ENCODE measurements at places on chromosomes 7 and 10.
A peak's percentile ranks its signal among the peaks of the same experiment; 100 is the strongest.

- no peak for DNase-seq
Observed at GRCh38 chr10:131621784-131622624, 278.8 kb upstream of the PPP2R2D start.

DNA sequence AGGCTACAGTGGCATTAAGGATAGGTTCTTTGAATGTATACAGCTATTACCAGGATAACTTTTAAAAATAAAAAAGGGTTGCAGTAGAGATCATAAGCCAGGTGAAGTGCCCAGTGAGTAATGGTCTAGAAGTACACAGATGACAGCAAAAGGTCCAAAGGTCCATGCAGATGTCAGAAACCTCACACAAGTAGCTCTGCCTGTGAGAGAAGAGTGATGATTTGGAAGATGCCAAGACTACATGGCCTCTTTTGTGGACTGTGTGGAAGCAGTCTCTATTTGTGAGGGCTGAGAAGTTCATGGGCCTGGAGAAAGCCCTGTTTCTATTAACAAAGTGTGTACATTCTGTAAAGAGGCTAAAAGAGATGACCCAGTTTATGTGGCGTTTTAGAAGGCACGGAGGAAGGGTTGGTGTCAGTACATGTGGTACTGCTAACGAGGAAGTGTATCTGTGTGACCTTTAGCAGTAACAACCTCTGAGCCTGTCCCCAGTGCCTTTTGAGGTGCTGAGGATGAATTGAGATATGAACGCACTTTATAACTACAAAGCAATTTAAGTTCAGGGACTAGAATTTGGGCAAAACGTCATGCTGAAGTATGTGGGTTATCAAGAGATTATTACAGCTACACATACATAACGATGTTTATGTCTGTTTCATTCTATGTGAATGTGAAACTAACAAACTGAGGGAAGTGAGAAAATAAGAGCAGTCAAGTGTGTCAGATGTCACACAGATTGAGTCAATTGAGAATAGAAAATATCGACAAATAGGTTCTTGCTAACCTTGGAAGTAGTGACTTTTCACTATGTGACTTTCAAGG is 7.6 kb downstream of the CYCS start:
- no peak for DNase-seq

GRCh38 chr10:93254180-93254853 is 180.6 kb downstream of the CYP26A1 start:
- DNase-seq, result no peak

DNA sequence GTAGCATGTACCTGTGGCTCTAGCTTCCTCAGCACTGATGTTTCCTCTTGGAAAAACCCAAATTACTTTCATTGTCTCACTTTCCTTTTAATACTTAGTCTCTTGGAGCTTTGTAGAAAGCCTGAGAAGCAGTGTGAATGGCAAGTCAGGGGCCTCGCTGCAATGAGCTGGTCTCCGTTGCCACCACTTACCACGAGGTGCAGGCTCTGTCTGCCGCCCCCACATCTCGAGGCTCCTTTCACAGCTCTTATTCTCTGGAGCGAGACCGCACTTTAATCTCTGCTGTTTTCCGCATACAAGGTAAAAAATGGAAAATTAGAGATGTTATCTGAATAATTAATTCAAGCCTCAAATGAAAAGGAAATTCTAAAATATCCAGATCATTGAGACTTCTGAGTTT is 186.2 kb downstream of the HECW1 start:
- no peak for DNase-seq

DNA sequence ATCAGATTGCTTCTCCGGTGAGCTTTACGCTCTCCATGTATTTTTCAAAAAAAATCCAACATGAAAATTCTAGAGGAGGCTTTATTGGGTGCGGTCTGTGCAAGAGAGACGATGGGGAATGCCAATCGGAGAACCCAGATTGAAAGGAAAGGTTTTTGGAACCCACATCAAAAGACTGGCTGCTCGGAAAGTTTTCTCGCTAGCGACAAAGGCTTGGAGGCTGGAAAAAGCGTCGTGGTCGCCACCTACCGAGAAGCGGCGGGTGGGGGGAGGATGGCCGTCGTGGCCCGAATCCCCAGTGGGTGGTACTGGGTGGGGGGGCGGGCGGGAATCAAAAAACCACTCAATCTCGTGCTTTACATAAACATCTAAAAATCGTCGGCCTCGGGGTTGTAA is 1.1 kb upstream of the GTF2I start:
- peak; percentile 49 for DNase-seq

DNA sequence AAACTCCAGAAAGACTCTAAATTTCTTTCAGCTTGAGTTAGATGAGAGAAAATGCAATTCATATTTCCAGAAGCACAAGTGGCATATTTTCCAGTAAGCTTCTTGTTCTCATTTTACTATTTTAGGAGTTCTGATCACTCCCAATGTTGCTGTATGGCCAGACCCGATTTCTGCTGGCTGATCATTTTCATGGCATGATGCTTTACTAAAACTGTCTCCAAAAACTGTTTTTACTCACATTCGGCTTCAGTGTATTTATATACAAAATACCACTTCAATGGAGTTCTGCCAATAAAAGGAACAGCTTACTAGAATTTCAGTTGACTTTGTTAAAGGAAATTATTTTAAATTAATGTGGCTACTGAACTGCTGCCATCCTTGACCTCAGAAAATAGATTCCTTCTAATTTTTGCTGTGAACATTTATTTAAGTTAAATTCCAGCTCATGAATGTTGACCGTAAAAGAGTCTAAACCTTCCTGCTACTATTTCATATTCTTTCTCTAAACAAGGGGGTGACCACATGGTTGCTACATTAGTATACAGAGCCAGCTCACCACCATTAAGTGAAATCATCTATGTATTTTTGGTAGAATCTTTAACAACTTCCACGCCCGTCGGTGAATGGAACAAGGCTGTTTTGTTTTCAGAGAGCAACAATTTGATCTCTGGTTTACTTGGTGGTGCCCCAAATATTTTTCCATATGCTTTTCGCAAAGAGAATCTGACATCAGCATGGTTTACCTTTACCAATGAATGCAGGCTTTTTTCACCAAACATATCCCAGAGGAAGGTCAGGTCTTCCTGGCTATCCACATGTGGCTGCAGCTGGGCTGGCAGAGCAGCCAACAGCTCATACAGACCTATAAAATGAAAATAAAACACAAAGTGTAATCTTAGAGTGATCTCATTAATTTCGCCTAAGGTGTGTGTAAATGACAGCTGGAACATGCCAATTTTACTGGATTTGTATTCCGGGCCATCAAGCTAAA is 101.2 kb downstream of the MPP7 start:
- no peak for DNase-seq

- no peak for DNase-seq
Observed at GRCh38 chr10:125633517-125633999, 49.4 kb downstream of the TEX36 start.
